Foreskin fibroblast (primary cell): ENCODE measurements at places on chromosomes 13 and 19.
A peak's percentile ranks its signal among the peaks of the same experiment; 100 is the strongest.

DNA sequence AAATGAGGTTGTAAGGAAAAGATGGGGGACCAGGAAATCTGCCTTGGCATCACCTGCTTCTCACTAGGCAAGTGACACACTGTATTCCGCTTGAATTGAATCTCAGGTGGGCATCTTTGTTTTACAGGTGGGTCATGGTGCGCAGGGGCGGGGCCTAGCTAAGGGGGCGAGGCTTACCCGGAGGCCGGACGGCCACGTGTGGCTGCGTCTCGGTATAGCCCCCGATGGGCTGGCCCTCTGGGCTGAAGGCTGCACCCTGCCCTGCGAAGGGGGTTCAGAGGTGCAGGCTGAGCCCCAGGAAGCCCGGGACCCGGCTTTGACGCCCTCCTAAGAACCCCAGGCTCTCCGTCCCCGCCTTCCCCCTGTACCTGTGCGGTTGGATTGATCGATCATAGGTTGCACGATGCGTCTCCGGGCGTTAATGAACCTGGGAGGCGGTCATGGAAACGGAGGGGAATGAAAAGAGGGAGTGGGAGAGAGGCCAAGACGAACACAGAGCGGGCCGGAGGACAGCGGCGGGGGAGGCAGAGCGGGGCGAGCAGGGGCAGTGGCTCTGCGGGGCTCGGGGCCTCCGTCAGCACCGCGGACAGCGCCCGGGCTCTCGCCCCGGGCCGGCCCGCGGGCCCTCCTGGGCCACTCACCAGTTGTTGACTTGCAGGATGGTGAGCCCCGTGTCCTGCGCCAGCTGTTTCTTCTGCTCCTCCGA lies 12.5 kb downstream of the MEIS3 start:
- DNase-seq: no peak

- no peak for DNase-seq
Observed at GRCh38 chr13:92418818-92419412, 807.7 kb upstream of the GPC6 start.

GRCh38 chr13:38657191-38657590 lies 29.7 kb upstream of the FREM2 start:
- DNase-seq: no peak

DNA sequence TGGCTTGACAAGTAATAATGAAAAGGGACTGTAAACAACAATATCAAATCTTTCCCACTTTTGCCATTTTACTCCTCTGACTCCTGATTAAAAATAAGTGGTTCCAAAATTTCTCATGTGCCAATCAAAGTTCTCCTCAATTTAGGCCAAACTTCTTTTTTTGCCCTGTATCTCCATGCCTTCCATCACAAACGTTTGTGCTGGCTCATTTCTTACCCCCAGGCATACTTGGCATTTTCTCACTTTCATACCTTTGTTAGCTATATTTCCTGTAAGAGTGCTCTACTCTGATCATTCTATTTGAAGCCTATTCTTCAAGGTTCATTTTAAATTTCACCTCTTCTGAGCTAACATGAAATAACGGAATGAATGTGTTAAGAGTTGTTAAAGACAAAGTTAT lies 10.0 kb upstream of the FNDC3A start:
- DNase-seq: no peak

GRCh38 chr19:45424191-45425058 lies 708 bp upstream of the ERCC1 start:
- peak; percentile 98 for DNase-seq

- no peak for DNase-seq
Observed at GRCh38 chr19:2869618-2870017, 2.5 kb downstream of the ZNF556 start.

DNA sequence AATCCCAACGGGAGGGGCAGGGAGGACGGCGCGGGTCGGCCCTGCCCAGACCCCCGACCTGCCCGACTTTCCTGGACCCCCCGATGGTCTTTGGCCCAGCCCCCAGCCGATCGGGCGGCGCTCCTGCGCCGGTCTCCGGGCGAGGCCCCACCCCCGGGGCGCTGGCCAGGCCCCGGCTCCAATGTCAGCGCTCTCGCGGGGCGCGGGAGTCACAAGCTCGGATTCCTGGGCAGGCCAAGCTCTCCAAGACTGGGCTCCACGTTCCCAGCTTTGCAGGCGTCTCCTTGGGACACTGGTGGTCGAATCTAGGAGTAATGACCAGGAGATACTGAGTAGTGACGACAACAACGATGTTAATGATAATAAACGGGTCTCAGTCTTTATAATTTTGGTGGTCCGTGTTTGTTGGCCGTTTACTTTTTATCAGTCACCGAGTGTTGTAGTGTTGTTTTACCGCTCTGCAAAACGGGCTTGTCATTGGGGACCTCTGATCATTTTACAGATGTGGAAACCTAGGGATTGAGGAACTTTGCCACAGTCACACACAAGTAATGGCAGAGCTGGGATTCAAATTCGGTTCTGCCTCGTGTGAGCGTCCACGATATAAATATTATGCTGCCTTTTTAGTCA lies 545 bp downstream of the RAD23A start:
- DNase-seq: peak; percentile 94

DNA sequence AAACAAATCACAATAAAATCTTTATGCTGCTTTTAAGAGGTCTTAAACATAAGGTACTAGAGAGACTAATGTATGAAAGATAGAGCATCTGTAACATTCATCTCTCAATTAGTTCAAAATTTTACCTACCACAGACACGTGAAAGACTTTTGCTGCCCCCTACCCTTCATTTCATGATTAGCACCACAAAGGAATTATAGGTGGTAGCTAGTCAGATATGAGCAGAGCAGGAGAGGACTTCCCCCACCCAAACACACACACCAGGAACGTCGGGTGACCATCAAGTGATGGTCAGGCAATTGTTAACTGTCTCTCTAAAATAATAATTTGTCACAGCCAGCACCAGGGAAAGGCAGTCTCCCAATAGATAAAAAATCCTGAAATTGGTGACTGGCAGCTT lies 1531.7 kb upstream of the SPRY2 start:
- no peak for DNase-seq

DNA sequence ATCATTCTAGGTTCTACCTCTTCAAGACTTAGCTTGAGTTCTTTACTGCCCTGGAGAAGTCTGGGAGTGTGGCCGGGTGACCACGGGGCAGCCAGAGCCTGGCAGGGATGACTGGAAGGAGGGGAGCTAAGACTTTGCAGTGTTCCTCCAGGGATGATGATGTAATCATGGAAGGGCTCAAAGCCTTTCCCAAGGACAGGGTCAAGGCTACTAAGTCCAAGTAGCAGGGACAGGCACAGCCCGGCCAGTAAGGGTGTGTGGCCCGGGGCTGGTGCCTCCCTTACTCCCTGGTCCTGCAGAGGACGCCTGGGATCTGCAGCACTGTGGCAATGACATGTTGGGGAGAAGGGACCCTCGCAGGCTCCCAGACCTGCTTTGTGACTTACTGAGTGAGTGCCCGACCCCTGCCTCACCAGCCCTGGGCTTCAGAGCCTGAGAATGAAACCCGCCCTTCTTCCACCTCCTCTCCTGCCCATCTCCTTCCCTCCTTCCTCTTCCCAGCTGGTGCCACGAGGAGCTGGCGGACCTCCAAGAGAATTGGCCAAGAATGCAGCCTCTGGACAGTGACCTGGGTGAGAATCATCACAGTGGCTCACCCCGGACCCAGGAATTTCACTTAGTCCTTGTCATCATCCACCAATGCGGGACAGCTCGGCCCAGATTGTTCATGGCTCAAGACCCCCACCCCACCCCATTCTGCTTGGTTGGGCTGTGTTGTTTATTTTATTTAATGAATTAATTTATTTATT lies 15.6 kb upstream of the FBXO17 start:
- no peak for DNase-seq

DNA sequence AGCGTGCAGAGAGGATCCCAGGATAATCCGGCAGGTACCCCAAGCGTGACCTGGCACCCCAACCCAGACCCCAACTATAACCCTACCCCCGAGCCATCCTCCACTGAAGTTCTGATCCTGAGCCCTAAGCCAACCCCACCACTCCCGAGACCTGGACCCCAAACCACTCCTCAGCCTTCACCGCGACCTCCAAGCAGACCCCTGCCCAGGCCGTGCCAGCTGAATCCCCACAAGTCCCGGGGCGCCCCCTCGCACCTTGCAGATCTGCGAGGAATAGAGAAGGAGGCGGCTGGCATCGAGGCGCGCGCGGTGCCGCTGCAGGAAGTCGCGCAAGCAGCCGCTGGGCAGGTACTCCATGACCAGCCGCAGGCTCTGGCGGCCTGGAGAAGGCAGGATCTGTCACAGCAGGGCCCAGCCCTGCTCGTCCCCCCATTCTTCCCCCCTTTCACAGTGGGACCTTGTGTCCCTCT lies 10.1 kb upstream of the INSL3 start:
- DNase-seq: no peak

- DNase-seq: no peak
Observed at GRCh38 chr13:97221466-97221865, 667 bp upstream of the MBNL2 start.

DNA sequence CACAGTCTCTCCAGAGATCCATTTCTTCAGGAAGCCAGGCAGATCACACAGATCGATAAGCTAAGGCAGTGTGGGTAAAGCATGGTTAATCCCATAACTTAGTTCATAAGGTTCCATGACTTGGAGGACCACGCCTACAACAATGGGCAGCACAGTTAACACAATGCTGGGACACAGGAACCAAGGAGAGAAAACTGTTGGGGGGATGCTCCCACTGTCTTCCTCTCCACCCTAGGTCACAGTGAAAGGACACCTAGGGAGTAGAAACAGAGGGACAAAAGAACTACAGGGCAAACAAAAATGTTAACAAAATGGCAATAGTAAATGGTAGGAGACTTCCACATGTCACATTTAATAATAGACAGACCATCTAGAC lies 20.8 kb upstream of the ZNF181 start:
- no peak for DNase-seq
